ENCODE measurements at places on chromosomes 5 and 9.

DNA sequence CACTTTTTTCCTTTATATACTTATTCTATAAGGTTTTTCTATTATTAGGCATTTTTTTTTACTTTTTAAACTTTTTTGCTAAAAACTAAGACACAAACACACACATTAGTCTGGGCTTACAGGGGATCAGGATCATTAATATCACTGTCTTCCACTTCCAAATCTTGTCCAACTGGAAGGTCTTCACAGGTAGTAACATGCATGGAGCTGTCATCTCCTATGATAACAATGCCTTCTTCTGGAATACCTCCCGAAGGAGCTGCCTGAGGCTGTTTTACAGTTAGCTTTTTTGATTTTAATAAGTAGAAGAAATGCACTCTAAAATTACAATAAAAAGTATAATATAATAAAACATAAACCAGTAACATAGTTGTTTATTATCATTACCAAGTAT, 345.5 kb upstream of the PTGER4 start:
- DNase-seq: no peak

DNA sequence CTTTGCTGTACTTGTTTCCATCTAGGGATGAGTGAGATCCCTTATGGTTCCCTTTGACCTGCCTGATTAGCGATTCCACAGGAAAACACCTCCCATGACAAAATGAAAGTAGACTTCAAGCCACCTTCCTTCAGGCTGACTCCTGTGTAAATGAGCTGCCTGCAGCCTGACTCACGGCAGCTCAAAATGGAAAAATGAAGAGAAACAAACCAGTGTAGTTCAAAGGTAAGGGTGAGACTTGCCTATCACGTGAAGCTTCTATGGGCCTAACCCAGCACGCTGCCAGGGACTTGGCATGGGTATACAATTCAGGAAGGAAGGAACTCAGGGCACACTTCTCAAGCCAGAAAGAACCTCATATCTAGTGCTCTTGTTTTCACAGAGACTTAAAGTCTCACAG, 110.1 kb upstream of the LRRTM2 start:
- no peak for DNase-seq

- no peak for DNase-seq
These were observed 4.1 kb upstream of the GBGT1 start for GRCh38 chr9:133167769-133168168.

- DNase-seq: no peak
These were observed 63.5 kb downstream of the ENC1 start for GRCh38 chr5:74576941-74577456.

DNA sequence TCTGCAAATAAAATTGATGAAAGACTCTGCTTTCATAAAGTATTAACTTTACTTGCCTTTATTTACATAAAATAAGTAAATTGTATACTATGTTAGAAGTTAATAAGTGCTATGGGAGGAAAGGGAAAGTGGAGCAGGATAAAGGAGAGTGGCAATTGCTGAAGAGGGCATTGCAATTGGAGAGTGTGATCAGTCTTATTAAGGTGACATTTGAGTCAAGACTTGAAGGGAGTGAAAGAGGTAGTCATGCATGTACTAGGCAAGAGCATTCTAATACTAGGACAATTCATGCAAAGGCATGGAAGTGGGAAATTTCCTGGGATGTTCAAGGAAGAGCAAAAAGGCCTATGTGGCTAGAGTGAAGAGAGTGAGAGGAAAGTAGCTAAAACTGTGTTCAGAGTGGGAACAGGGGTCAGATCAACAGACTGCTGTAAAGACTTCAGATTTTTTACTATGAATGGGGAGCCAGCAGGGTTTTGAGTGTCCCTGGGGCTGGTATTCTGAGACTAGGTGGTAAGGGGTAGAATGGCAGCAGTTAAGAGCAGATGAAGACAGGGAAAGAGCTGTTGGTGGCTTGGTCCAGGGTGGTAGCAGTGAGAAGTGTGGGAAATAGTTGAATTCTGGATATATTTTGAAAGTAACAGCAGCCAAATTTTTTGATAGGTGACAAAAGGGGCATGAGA, 182.3 kb upstream of the RIOK2 start:
- DNase-seq: no peak

GRCh38 chr9:34985311-34985899, 4.1 kb upstream of the DNAJB5 start:
- no peak for DNase-seq

DNA sequence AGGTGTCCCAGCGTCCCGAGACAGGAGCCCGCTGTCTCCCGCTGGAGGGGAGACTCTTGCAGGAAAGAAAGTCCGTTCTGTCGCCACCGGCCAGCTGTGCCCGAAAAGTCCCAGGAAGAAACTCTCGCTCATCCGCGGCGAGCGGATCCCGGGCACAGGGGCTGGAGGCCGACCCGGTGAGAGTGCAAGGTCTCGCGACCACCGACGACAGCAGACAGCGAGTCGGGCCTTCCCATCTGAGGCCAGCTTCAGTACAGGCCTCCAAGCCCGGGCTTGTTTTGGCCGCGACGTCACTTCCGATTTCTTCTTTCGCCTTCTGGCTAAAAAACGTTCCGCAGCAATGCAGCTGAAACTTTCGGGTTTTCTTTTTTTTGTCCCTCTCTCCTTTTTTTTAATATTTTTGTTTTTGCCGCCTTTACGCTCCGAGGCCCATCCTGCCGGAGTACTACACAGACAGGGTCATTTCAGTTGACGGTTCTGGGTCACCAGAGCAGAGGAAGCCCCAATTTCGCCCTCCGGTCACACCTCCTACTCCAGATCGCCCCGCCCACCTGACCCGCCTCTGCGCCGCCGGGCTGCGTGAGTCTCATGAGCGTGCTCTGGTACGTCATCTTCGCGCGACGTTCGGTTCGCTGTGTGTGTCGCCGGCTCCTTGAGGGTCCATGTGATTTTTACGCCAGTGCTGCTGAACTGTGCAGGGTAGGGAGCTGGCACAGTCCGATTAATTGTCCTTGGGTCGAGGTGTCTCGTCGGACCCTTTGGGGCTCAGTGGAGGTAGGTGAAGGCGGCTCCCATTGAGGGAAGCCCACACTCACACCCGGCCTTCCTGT, at the start of the genes ANKRA2 and UTP15:
Gene ANKRA2, minus strand, starts transcription at position 501 of the 830 bp plus-strand sequence. CDS start 2,758 bp downstream, outside the sequence.
Gene UTP15, plus strand, starts transcription at position 605 of the 830 bp plus-strand sequence. CDS start 1,602 bp downstream, outside the sequence.
- DNase-seq: peak; percentile 98

DNA sequence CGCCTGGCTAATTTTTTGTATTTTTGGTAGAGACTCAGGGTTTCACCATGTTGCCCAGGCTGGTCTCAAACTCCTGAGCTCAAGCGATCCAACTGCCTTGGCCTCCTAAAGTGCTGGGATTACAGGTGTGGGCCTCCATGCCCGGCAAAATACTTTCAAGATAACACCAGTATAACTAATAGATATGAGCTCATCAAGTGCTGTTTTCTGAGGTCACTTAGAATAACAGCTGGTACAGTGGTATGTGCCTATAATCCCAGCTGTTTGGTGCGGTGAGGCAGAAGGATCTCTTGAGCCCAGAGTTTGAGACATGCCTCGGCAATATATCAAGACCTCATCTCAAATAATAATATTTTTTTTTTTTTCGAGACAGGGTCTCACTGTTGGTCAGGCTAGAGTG, 30.5 kb upstream of the CREBRF start:
- no peak for DNase-seq

GRCh38 chr5:95155888-95156287, 129.0 kb downstream of the MCTP1 start:
- no peak for DNase-seq

- no peak for DNase-seq
These were observed 46.6 kb downstream of the TMEM252 start for GRCh38 chr9:68493958-68494577.

DNA sequence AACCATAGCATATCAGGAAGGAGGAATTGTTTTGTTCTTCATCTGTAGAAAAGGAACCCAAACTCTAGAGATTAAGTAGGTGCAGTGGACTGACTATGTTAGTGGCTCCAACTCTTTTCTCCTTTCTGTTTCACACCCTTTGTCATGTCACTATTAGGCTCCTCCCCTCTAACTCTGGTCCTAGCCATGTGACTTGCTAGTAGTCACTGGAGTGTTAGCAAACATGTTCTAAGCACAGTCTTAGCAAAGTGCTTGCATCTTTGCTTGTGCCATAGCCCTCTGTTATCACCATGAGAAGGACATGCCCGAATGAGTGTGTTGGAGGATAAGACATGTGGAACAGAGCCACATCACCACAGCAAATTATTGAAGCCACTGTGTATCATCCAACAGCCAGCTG, 55.4 kb upstream of the PPP3R2 start:
- DNase-seq: no peak

DNA sequence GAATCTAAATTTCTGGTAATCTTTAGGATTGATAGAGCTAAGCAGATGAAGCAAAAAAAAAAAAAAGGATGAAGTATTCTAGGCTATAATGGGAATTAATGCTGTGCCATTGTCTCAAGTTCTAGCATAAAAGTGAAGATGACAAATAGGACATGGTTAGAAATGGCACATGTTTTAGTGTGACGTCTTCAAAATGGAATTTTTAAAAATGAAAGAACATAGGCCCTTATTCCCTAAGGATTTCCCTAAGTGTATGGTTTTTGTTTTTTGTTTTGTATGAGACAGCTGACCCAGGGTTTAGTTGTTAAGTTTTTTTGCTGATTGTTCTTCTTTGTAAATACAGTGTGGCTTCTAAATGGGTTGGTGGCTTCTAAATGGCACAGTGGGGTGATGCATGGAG, 7.1 kb downstream of the TLE4 start:
- DNase-seq: no peak

- no peak for DNase-seq
These were observed 50.7 kb downstream of the ARRDC3 start for GRCh38 chr5:91332267-91333045.

DNA sequence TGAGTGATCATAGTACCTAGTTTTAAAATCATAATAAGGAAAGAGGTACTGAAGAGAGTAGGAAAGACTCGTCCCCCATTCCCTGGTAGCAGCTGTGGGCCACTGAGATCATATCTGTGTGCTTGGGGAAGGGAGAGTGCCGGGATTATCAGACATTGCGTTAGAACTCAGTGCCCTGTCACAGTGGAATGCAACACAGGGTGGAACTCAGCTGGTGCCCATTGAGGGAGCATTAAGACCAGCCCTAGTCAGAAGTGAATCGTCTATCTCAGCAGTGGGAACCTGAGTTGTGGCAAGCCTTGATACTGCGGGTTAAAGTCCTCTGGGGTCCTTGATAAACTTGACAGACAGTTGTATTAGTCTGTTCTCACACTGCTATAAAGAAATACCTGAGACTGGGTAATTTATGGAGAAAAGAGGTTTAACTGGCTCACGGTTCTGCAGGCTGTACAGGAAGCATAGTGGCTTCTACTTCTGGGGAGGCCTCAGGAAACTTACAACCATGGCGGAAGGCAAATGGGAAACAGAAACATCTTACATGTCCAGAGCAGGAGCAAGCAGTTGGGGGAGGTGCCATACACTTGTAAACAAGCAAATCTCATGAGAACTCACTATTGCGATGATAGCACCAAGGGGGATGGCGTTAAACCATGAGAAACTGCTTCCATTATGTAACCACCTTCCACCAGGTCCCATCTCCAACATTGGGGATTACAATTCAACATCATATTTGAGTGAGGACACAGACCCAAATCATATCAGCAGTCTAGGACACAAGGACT, 33.1 kb downstream of the NDUFAF2 start:
- no peak for DNase-seq

- DNase-seq: no peak
These were observed 133.3 kb downstream of the GCNT1 start for GRCh38 chr9:76592091-76592973.

DNA sequence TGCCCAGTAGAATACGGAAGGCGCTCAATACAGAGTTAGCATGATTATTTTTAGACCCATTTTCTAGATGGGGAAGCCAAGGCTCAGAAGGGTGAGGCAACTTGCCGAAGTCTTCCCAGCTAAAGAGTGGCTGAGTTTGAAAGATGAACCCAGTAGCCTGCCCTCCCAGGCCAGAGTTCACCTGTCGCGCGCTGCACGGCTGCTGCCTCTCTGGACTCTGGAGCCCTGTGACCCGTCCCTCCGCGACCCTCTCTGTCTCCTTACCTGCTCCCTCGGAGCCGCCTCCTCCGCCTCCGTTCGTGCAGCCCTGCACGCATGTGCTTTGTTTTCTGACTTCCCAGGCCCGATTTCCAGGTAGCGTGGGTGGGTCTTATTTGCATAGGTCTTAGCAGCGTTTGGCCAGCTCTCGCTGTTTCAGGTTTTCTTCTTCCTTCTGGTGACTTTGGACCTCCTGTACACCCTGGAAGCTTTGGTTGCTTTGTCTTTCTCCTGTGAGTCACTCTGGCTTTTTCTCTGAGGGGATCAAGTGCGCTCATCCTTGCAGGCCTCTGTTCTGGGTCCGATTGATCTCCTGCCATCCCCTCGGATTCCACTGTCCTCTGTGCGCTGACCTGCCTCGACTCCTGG, at the start of gene RNF183:
Gene RNF183, minus strand, starts transcription at position 585 of the 627 bp plus-strand sequence. CDS start 5,192 bp downstream, outside the sequence.
- DNase-seq: no peak

- no peak for DNase-seq
These were observed 72.5 kb downstream of the ACER2 start for GRCh38 chr9:19481121-19481870.

DNA sequence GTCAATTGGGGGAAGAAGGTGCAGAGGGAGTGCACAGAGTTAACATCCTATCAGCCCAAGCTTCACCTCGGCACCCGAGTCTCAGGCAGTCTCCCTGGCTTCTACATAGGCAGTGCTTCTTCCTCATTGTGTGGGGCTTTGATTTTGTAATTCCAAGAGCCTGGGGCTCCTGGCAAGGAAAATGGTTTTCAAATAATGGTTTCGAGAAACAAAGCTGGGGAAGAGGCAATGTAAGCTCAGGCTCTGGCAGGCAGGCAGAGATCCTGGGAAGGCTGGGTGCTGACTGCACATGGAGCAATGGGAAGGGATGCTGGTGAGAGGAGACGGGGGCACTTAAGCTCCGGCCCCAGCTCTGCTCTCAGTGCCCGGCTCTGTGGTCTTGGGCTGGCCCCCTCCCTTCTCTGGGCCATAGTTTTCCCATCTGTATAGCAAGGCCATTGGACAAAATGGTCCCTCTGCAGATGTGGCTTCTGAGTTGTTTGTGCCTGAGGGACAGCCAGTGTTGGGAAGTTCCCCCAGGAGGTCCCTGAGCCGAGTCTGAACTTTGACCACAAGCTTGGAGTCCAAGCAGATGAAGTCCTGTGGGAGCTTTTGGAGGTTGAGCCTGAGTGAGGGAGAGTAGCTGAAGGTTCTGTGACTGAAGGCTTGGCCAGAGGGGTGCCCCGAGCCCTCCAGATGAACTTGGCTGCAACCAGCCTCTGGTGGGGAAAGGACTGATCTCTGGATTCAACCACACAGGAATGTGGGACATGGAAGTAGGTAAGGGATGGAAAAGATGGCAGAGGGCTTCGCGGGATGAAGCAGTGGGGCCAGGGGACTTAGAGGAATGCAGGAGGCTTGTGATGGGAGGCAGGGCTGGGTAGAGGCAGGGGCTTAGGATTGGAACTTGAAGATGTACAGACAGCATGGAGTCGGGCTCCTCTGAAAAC, 28.5 kb upstream of the IL17B start:
- DNase-seq: no peak

DNA sequence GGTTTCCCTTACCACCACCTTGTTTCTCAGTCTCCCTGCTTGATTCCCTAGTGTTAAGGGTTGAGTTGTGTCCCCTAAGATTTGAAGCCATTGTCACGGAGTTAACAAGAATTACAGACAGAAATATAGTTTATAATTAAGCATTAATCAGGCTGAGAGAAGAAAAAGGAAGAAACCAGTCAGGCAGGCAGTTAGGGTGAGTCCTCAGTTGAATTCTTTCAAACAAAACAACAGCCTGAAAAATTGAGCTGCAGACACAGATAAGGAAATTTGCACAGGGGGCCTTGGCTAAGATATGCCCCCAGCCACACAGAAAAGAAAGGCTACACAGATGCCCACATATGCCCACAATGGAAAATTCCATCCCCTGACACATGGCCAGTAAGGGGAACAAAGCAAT, 111.7 kb upstream of the RAI14 start:
- no peak for DNase-seq

- no peak for DNase-seq
These were observed 7.6 kb downstream of the SLC1A1 start for GRCh38 chr9:4497855-4498254.

Measured in stimulated activated CD8-positive, alpha-beta memory T cell treated with anti-CD3 and anti-CD28 coated beads, Interleukin-4, amount 100 ng/mL, for 1 hour (primary cell).